ENCODE measurements at places on chromosomes 11 and 22.

DNA sequence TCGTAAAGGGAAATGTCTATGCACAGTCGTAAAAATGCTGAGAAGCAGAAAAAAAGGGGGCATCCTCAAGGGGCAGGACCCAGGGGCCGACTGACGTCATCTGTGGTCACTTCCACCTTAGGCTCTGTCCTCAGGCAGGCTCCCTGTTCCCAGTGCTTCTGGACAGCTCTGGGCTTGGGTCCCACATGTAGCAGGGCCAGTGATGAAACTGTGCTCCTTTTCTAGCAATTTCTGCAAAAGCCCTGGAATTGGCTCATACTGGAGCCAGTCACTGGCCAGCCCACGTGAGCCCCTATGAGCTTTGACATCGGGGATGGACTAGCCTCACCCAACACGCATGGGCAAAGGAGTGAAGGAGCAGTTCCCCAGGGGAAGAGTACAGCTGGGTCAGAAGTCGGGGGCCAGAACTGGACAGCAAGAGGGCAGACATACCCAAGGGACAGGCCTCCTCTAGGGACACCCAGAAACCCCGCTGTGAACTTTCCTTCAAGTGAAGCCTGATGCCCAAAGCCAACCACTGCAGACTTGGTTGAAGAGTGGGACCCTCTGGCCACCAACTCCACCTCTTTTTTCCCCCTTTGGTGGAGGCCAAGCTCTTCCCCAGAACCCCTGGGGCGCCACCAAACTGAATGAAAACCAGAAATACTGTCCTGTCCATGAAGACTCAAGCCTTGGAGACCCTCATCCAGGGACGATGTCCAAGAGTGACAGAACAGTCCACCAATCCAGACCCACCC is 1349.0 kb downstream of the BRD1 start:
- DNase-seq, result no peak

DNA sequence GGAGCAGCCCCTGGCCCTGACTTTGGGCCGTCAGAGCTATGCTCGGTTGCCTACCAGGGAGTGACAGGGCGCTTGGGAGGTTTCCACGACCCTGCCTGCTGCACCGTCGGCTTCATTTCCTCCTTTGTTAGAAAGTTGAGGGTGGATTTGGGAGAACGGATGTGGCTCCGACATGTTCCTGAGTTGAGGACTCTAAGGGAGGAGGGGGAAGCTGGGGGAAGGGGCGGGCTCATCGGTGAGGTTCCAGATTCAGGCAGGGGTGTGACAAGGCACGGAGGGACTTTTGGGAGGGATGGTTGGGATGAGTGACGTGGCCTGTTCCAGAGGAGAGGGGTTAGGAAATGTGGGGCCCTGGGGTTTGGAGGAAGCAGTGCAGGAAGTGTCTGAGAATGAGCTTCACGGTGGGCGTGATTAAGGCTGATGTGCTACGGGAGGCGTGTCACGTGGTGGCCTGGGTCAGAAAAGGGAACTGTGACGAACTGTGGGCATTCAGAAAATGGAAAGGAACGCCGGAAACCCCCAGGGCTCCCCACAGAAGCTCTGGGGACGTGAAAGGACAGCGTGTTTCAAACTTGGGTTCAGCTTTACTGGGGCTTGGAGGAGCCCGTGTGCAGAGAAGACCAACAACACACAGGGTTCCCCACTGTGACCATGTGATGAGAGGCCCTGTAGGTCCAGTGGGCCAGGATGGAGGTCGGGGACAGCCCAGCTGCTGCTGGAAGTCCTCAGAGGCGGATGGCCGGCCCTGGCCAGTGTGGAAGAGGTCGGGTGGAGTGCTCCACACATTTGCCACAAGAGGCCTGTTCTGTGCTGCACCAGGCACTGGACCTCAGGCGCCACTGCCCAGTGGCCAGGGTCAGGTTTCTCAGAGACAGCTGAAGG is 2.8 kb downstream of the PARVB start:
- peak; percentile 86 for DNase-seq

GRCh38 chr22:49014227-49015201 is 813.2 kb downstream of the BRD1 start:
- no peak for DNase-seq

- no peak for DNase-seq
These were observed 5.7 kb upstream of the AMBRA1 start for GRCh38 chr11:46599340-46600193.

DNA sequence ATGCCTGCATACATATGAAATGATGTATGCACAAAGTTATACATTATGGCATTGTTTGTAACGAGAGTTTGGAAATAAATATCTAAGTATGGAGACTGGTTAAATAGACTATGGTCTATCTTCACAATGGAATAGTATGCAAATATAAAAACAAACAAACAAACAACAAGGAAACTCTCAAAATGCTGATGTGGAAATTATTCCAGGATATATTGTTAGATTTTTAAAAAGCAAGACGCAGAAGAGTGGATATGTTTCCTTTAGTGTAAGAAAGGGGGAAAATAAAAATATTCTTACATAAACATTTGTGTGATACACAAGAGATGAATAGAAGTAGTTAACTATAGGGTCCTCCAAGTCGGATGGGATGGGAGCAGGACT is 10.8 kb upstream of the CRKL start:
- no peak for DNase-seq

- DNase-seq, result peak; percentile 35
These were observed 554 bp upstream of the NRIP3 start for GRCh38 chr11:9004183-9004926.

DNA sequence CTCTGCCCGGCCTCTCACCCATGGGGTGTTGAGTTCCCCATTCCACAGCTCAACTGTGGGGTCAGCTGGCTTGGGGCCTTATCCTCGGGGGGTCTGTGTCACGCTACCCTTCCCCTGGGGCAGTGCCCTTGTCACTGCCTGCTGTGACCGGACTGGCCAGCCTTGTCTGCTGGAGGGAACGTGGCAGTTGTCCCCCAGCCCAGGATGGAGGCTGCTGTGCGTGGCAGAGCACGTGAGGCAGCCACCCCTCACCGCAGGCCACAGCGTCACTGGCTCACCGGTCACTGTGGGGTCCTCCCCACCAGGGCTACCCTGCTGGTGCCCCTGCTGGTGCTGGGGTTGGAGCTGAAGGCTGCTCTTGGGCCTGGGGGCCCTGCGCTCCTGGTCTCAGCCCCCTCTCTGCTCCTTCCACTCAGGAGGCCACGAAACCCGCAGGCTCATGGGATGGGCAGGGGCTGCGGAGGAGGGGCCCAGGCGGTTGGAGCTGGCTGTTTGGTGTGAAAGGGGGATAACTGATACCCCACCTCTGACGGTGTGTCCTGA is 13.4 kb downstream of the BRSK2 start:
- DNase-seq, result no peak

GRCh38 chr11:117837791-117838190 is 13.2 kb upstream of the FXYD2 start:
- DNase-seq, result no peak

- DNase-seq, result no peak
These were observed 66.6 kb upstream of the ASPHD2 start for GRCh38 chr22:26362471-26362870.

DNA sequence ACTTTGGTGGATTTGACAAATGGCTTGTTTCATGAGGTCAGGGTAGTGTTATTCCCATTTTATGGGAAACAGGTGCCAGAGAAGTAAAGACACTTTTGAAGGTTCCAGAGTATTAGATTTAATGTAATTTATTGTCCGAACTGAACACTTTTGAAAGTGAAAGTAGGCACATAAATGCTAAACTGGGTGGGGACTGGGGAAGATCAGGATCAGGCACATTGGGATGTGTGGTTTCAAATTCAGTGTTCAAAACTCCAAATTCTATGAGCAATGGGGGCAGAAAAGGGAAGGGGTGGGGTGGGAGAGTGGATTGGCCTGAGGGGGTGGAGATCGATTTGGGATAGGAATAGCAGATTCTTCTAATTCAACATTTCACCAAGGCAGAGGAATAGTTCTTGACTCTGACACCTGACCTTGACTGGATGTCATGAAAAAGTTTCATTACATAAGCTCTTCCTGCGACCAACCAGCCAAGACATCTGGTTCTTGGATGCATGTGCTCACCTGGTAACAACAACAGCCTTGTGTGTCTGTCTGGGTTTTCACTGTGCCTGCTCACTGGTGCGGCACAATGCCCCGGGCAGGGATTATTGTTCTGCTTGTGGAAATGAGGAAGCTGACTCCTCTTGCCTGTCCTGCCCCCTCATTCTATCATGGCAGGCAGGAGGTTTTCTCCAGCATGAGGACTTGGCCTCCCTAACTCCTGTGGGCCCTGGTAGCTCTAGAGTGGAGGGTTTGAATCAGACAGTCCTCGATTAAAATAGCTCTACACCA is 10.8 kb downstream of the PPFIBP2 start:
- no peak for DNase-seq

DNA sequence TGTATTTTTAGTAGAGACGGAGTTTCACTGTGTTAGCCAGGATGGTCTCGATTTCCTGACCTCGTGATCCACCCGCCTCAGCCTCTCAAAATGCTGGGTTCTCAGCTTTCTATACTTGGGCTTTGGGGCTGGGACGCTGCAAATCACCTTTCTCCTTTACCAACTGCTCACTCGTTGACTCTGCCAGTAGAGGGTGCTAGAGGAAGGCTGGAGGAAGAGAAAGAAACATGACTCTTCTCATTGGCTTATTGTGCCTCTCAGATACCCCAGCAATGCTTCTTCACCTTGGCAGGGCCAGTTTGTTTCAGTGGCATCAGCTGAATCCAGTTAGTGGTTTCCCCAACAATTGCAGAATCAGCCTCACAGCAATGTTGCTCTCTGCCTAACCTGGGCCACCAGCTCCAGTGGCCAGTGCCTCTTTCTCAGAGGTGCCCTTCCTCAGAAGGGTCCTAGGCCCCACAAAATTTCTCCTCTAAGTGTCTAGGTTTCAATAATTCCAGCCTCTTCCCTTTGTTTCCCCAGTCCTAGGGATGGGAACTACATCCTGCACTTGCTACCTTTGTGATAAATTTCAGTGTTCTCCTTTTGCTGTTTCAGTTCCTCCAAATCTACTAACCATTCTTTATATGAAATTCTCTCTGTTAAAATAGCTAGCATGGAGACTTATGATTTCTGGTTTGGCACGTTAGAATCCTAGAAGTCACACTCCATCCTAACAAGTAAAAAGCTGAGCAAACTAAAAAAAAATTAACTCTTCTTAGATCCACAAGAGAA is 71.5 kb upstream of the VSTM5 start:
- peak; percentile 49 for DNase-seq
